ENCODE measurements at places on chromosomes 6 and 20. TPM values are rescaled to one million over a fixed set of nuclear protein-coding genes. Genes with fewer than 3 reads are reported as not detected.

Gene SSTR4
- total RNA-seq = not detected

Gene PRSS16
- total RNA-seq = not detected

Gene OPRL1
- total RNA-seq = 2.0 TPM

Gene MANEA
- total RNA-seq = 9.8 TPM

Gene PREP
- total RNA-seq = 22.8 TPM

Gene HUS1B
- total RNA-seq = 0.73 TPM

Gene C6orf163
- total RNA-seq = 0.56 TPM

Gene HAO1
- 0.07 TPM for total RNA-seq

Gene ADGB
- total RNA-seq = not detected

Gene RALGAPA2
- total RNA-seq = 21.8 TPM

Gene LY6G6C
- total RNA-seq = not detected

Gene SMLR1
- total RNA-seq = not detected

Gene ADA
- total RNA-seq = 16.7 TPM

Gene COL9A3
- 0.20 TPM for total RNA-seq

Gene RNF39
- total RNA-seq = not detected

Gene TRIM15
- total RNA-seq = not detected

Gene RAET1G
- total RNA-seq = 0.67 TPM

Gene EEF1A2
- total RNA-seq = 0.32 TPM
